ENCODE measurements at places on chromosomes 5 and 9.
A peak's percentile ranks its signal among the peaks of the same experiment; 100 is the strongest.

DNA sequence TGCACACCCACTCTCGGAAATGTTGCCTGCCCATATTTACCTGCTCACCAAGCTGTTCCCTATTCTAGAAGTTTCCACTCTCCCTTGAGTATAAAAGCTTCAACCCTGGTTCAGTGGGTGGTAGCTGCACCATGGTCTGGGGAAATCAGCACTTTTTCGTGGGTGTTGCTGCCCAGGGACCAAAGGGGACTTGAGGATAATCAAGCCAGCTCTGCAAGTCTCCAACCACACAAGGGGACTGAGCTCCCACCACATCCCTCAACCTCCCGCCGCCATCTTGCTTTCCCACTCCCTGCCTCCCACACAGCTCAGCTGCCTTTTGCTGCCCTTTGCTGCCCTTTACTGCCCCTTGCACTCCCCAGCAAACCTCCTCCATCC is 210.0 kb downstream of the AUH start:
- H3K36me3 ChIP-seq = no peaks in the 10 kb centered on the region
- H3K27me3 ChIP-seq = no peaks in the 10 kb centered on the region
- peak overlapping the region; percentile 62 for H3K27ac ChIP-seq
- no peak for DNase-seq
- H3K4me3 ChIP-seq = no peak overlapping the region

DNA sequence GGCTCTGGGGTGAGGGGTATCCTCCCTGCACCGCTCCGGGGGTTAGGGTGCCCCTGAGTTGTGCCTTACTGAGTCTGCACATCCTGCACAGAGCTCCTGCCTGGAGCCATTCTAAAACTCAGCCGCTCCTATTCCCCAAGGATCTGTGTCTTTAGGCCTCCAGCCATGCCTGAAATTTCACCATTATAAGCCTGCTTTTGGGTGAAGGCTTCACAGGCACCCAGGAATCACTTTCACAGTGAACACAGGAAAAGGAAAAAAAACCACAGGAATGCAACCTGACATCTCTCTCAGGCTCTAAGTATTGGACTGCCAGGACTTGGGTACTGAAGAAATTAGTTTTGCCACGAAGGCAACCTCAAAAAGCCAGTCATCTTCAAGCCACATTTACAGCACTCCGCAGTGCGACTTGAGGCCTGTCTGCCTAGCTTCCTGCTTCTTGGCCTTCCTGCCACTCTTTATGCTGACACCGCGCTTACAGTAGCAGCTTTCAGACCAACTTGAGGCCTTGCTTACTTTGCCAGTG is 30.9 kb downstream of the GALNT10 start:
- DNase-seq = no peak
- no peaks in the 10 kb centered on the region for H3K27me3 ChIP-seq
- no peaks in the 10 kb centered on the region for H3K36me3 ChIP-seq
- H3K4me1 ChIP-seq = peaks cover 8% of the 10 kb centered on the region

- H3K36me3 ChIP-seq = no peaks in the 10 kb centered on the region
- H3K4me3 ChIP-seq = no peak overlapping the region
- no peak overlapping the region for H3K27ac ChIP-seq
- peaks cover 9% of the 10 kb centered on the region for H3K4me1 ChIP-seq
- H3K27me3 ChIP-seq = no peaks in the 10 kb centered on the region
- no peak for DNase-seq
Observed at GRCh38 chr5:125196481-125197111, 450.2 kb upstream of the ZNF608 start.

- peaks cover 11% of the 10 kb centered on the region for H3K36me3 ChIP-seq
- H3K27me3 ChIP-seq = no peaks in the 10 kb centered on the region
- no peaks in the 10 kb centered on the region for H3K4me1 ChIP-seq
- DNase-seq = no peak
- no peak overlapping the region for H3K27ac ChIP-seq
- H3K4me3 ChIP-seq = no peak overlapping the region
Observed at GRCh38 chr9:37301042-37301853, 121.2 kb upstream of the GRHPR start.

DNA sequence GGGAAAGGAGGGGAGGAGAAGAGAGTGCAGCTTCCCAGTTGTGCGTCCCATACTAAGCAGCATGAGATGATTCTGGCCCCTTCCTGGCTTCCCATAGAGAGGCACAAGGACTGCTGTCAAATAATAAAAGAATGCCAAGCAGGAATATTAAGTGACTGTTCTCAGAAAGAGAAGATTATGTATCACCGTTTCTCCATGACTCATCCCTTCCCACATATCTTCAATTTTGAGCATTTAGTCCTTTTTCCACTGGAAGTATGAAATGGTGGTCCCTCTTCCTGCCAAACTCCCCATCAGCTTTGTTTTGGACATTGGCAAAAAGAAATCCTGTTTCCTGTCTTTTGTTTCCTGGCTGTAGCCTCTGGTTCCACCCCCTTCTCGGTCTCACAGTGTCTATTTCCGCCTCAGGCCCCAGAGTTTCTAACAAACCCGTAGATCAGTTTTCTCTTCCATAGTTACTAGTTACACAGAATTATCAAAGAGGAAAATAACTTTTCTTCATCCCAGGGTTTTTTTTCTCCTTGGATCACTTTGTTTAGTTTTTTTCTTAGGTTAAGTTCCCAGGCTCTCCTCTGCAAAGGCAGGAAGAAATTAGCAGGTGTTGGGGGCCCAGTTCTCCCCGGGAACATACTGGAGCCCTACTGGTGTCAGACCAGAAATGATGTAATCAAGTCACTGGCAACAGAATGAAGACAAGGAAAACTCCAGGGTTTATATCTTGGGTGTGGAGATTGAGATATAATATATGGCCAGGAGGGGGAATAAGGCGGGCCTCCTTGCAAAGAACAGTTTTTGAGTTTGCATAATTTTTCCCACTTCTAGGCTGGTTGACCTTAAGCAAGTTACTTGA is 26.4 kb upstream of the ARHGAP26 start:
- DNase-seq = no peak
- no peak overlapping the region for H3K4me3 ChIP-seq
- H3K4me1 ChIP-seq = peaks cover 15% of the 10 kb centered on the region
- H3K27ac ChIP-seq = peak overlapping the region; percentile 1

DNA sequence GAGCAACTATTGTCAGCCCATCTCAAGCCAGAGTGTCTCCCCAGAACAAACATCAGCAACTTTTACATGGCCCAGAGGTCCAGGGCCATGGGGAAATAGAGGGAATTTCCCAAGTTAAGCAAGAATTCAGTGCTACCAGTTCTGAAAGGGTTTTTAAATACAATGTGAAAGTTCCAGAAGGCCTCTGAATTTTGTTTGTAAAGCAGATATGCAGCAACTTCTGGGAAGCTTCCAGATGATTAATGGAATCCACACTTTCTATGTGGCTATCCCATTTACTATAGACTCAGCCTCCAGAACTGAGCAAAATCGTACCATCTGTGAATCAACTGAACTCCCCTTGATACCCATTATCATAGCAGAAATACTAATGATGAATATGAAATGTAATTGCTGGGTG is 93.8 kb downstream of the FEM1C start:
- no peaks in the 10 kb centered on the region for H3K36me3 ChIP-seq
- H3K27me3 ChIP-seq = no peaks in the 10 kb centered on the region
- no peak for DNase-seq
- peak overlapping the region; percentile 67 for H3K27ac ChIP-seq
- H3K4me1 ChIP-seq = peaks cover 21% of the 10 kb centered on the region

- DNase-seq = no peak
- H3K27me3 ChIP-seq = no peaks in the 10 kb centered on the region
- no peak overlapping the region for H3K4me3 ChIP-seq
- H3K36me3 ChIP-seq = peaks cover 19% of the 10 kb centered on the region
Observed at GRCh38 chr9:69073103-69073502, 37.6 kb downstream of the FXN start.

- peak overlapping the region; percentile 28 for H3K4me3 ChIP-seq
- no peaks in the 10 kb centered on the region for H3K27me3 ChIP-seq
- H3K27ac ChIP-seq = peak overlapping the region; percentile 92
- H3K36me3 ChIP-seq = no peaks in the 10 kb centered on the region
- peaks cover 96% of the 10 kb centered on the region for H3K4me1 ChIP-seq
- peak; percentile 96 for DNase-seq
Observed at GRCh38 chr9:134366223-134367031, 40.2 kb downstream of the RXRA start.

DNA sequence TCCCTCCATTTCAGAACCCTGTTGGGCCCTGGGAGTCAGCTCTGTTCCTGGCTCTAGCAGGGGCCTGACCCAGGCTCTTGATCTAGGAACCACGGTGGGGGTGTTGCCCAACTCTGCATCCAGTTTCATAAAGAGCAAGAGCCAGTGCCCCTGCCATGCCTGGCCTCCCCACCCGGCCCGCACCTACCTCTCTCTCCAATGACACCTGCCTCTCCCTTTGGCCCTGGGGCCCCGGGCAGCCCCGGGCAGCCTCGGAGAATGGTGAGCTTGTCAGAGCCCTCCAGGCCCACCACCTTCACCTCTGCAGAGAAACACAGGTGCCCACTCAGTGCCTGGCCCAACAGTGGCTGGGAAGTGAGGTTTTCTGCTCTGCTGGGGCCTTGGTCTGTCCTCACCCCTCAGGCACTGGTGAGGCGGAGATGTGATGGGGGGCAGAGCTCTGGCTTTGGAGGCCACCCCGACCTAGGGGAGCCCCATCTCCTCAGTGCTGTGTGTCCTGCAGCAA is 1.5 kb downstream of the FCN1 start:
- DNase-seq = no peak
- H3K27me3 ChIP-seq = peaks cover 46% of the 10 kb centered on the region
- no peaks in the 10 kb centered on the region for H3K4me1 ChIP-seq
- H3K27ac ChIP-seq = no peak overlapping the region

GRCh38 chr9:81850724-81851123 is 77.5 kb upstream of the SPATA31D4 start:
- no peaks in the 10 kb centered on the region for H3K36me3 ChIP-seq
- no peaks in the 10 kb centered on the region for H3K27me3 ChIP-seq
- no peaks in the 10 kb centered on the region for H3K4me1 ChIP-seq
- no peak overlapping the region for H3K27ac ChIP-seq
- no peak for DNase-seq
- H3K4me3 ChIP-seq = no peak overlapping the region

- no peak overlapping the region for H3K27ac ChIP-seq
- H3K4me3 ChIP-seq = no peak overlapping the region
- no peaks in the 10 kb centered on the region for H3K36me3 ChIP-seq
- no peaks in the 10 kb centered on the region for H3K4me1 ChIP-seq
- DNase-seq = no peak
Observed at GRCh38 chr5:133309984-133310621, 258.3 kb downstream of the HSPA4 start.

DNA sequence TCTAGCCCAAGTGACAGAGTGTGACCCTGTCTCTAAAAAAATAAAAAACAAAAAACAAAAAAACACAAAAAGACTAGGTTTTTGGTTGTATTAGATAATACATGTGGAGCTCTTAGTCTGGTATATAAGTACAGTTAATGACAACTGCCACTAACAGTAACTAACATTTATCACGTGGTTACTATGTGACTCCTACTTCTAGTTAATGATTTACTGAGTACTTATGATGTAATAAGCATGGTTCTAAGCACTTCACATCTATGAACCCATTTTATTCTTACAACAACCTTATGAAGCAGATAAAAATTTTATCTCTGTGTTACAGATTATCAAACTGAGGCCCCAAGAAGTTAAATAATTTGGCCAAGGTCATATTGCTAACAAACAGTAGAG is 6.1 kb upstream of the TMEFF1 start:
- H3K4me1 ChIP-seq = no peaks in the 10 kb centered on the region
- no peaks in the 10 kb centered on the region for H3K36me3 ChIP-seq
- DNase-seq = no peak
- H3K27ac ChIP-seq = no peak overlapping the region
- H3K4me3 ChIP-seq = no peak overlapping the region

DNA sequence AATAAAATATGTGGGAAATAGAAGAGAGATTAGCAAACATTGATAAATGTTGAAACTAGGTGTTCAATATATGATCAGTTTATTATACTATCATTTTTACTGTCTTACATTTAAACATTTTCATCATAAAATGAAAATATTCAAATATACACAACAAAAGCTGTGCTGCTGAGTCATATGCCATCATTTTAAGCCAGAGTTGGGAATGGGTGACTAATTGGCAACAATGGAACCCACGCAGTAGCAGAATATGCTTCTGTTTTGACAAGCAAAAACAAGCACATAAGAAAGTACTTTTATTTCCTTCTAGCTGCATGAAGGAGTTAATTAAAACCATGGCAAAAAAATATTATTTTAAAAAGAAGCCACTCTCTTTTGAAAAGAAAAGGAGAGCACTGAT is 340.0 kb upstream of the EDIL3 start:
- no peaks in the 10 kb centered on the region for H3K4me1 ChIP-seq
- no peaks in the 10 kb centered on the region for H3K27me3 ChIP-seq
- no peak overlapping the region for H3K4me3 ChIP-seq
- H3K27ac ChIP-seq = no peak overlapping the region

- no peak overlapping the region for H3K27ac ChIP-seq
- peaks cover 5% of the 10 kb centered on the region for H3K27me3 ChIP-seq
- no peak overlapping the region for H3K4me3 ChIP-seq
- DNase-seq = peak; percentile 38
- no peaks in the 10 kb centered on the region for H3K36me3 ChIP-seq
- H3K4me1 ChIP-seq = no peaks in the 10 kb centered on the region
Observed at GRCh38 chr5:180599590-180599914, 8.3 kb upstream of the SCGB3A1 start.

DNA sequence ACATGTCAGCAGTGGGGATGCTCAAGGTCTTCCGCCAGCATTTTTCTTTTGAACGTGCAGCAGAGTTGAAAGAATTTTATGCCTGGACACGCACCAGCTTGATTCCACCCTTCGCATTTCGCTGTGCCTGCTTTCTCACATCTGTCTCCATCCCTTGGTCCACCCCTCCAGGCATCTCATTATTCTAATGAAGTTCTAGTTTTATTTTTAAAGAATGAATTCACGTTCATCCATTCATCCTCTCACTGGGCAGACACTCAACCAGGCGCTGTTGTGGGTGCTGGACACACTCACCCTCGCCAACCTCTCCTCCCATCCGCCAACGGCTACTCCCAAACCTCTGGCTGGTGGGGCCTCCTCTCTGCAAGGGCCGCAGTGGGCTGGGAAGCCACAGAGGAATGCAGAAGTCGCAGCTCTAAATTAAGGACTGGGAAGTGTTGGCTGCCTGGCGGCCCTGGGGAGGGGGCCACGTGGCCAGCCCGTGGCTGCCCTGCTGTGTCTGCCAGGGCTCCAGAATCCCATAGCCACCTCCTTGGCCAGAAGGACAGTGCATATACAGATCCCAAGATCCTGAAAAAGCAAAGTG is 6.7 kb downstream of the SUSD3 start:
- no peak for DNase-seq
- H3K4me3 ChIP-seq = no peak overlapping the region
- H3K36me3 ChIP-seq = no peaks in the 10 kb centered on the region

GRCh38 chr5:61734966-61735365 is 402.9 kb downstream of the ZSWIM6 start:
- H3K27ac ChIP-seq = no peak overlapping the region
- H3K4me1 ChIP-seq = no peaks in the 10 kb centered on the region
- H3K4me3 ChIP-seq = no peak overlapping the region

GRCh38 chr5:23703940-23704855 is 196.8 kb downstream of the PRDM9 start:
- no peaks in the 10 kb centered on the region for H3K36me3 ChIP-seq
- no peaks in the 10 kb centered on the region for H3K4me1 ChIP-seq
- no peaks in the 10 kb centered on the region for H3K27me3 ChIP-seq
- H3K27ac ChIP-seq = no peak overlapping the region
- no peak overlapping the region for H3K4me3 ChIP-seq

Measured in suprapubic skin (tissue), 4 donors.